ENCODE measurements at places on chromosomes 7 and 10.

DNA sequence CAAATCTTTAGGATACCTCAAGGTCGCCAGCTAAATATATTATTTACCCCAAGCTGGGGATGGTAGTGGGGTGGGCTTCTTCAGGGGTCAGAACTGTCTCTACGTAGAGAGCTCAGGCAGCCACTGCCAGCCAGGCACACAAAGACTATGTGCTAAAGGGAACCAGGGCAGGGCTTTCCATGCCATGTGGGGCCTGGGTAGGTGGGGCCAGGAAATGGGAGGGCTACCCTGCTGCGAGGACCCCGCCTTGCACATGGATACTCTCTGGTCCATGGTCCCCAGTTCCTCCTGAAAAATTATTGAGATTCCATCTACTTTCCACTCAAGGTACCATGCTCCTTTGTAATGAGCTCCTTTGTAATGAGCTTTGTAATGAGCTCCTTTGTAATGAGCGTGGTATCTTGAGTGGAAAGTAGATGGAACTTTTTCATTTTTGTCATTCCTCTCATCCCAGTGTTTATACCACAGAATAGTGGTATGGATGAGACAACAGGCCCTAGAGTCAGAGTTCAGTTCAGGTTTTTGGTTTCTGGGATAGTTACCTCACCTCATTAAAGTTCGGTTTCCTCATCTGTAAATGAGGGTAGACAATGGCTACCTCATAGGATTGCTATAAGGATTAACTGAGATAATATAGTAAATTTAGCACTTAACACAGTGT is 5.8 kb downstream of the SYNPO2L start:
- DNase-seq, result peak; percentile 82

GRCh38 chr7:158377800-158378623 is 209.6 kb downstream of the PTPRN2 start:
- no peak for DNase-seq

GRCh38 chr7:17027143-17027788 is 145.5 kb upstream of the AGR3 start:
- DNase-seq, result no peak

DNA sequence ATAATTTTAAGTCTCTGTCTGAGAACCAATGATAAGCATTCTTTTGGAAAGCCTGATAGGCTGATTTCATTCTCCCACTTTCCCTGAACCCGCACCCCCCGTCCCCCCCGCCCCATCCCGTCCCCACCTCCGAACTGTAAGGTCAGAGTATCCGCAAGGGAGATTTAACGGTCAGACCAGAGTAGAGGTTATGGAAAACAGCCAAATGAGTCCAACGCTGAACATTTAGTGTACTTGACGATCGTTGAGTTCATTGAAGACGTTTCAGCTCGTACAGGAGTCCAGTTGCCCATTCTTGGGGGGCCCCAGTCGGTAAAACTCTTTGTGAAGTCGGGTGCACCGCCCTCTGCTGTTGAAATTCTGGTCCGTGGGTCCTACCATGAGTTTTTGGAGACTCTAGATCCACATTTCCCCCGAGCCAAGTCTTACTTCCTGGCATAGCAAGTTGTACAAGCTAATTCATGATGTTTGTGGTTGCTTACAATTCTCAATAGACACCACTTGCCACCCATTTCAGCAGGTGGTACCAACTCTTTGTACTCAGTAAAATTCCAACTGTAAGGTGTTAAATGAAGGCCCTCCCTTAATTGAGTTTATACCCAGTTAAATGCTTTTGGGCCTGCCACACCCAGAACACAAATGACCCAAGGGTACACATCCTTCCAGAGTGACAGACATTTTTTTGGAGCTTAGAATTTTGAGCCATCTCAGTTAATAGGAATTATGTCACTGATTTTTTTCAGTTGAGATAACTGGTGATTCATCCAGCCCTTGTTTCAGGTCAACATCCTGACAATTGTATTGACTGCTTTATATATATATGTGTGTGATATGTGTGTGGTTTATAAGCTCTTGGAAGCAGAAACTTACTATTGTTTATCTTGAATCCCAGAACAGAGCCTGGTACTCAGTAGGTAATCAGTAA is 1.2 kb downstream of the MARCHF5 start:
- peak; percentile 64 for DNase-seq

DNA sequence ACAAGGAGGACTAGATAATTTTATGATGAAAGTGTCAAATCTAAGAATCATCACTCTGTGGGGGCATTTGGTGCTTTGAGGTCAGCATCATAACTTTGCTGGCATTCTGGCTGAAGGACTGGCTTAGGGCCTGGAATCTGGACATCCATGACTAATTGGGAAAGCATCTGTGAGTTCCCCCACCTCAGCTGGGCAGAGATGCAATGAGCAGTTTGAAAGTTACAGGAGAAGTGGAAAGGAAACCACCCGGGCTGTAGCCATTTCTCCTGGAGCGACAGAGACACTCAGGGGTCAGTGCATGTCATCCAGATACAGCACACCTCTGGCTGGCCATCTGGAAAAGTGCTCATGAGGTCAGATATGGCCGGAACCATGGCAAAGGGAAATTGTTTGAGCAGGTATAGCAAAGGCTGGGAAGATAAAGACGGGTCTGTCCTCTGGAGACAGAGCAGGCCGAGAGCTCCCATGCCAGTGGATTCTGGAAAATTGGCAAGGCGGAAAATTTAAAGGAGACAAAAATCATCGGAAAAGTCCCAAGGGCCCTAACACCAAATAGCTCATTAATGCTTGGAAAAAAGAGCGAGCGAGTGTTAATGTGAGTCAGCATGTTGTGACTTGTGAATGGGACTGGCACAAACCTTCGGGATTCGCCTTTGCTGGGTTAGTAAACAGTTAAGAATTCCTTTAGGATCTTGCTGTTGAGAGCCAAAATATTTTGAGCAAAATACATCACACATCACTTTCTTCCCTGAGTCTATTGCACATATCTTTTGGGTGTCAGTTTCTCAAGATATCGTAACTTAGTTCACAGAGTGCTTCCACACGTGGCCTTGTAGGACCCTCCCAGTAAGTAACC is 188.4 kb upstream of the AGK start:
- DNase-seq, result peak; percentile 79

DNA sequence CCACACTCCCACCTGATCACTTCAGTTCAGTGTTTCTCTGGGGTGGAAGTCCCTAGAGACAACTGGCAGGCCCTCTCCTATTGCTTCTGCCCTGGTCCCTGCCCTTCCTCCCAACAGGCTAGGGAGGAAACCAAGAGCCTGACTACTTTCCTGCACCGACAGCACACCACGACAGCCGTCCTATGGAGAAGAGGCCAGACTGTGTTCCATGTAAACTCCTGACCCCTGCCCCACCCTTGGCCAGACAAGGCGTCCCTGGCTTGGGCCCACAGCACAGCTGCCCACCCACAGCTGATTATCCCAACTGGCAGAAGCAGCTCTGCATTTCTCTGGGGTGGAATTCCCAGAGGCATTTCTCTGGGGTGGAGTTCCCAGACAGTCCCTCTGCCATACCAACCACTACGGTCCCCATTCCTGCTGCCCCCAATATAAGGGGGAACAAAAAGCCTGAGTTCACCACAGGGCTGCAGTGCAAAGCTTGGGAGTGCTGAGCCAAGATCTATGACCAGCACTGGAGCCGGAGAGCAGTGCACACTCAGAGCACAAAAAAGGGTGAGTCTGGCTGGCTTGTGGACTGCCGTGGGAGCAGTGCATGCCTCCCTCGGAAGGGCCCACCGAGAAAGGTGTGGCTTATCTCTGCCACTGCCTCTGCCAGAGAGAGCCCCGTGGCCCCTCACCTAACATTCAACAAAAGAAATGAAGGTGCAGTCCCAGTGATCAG is 193.4 kb downstream of the HPSE2 start:
- no peak for DNase-seq

GRCh38 chr10:80539421-80540031 is 1.8 kb downstream of the SH2D4B start:
- no peak for DNase-seq

DNA sequence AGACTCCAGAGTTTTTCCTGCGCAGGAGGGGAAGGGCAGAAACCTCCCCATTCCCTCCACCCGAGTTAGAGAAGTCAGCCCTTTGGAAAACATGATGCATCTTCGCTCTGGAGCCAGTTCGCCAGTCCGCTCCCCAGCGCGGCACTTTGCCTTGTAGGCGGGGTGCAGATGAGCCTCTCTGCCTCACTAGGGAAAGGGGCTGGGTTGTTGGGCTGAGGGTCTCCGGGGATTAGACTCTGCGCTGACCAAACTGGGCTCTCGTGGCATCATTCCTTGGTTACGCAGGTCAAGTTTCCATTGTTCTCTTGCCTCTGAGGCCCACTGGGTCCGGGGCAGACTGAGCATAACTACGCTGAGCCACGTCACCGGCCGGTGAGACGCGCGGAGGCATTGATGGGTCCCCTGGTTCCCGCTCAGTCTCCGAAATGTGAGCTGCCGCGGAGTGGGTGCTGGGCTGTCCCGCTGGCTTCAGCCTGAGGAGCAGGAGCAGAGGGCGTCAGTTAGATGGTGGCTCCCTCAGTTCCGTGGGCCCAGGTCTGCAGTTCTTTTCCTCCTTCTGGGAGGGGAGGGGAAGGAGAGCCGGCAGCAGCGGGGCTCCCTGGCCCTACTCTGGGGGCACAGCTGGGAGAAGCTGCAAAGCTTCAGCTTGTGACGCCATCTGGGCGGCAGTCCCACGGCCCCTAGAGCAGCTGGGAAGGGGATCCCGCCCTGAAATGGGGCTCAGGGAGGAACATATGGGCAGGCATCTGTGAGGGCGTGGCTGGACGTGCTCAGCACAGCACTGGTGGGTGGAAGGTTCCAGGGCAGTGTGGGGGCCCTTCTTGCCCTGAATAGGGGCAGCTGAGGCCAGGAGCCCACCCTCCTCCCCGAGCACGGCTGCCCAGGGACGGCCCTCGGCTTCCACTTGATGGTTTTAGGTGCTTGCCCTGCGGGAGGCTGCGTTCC is 121.3 kb upstream of the BTBD16 start:
- DNase-seq, result peak; percentile 40

DNA sequence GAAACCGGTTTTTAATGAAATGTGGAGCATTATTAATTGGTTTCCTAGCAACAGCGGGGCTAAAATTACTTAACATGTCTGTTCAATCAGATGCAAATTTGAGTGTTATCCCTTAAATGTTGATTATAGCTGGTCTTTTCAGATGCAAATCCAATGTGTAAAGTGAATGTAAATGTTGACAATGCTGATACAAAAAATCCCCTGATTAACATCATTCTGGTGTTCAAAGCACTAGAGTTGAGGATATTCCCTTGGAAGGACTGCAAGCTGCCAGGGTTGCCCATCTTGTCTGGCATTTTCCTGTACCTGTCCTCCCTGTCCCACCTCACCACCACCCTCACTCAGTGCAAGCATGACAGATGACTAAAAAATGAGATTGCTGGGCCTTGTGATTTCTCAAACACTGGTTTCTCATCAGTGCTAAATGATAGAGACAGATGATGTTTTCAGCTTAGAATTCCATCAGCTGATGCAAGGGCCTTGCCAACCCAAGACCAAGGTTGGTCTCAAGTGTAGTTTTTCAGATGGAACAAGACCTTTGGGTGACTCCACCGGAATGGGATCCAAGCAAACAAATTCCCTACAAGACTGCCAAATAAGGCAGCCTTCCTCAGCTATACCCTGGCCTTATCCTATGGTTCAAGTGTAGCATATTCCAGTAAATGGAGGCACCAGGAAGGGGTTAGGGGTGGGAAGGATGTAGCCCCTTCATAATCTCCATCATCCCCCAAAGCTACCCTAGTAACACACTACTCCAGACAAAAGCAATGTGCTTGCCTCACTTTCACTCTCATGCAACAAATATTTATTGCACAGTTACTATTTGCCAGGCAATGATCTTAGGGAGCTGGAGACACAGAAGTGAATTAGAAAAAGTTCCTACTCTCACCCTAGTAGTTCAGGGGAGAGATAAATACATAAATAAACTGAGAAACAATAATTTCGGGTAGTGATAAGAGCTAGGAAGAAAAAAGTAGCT is 54.9 kb downstream of the JAZF1 start:
- DNase-seq, result peak; percentile 70

GRCh38 chr10:128007056-128007455 is 100.2 kb downstream of the PTPRE start:
- no peak for DNase-seq

GRCh38 chr10:65394502-65395297 is 1531.1 kb upstream of the LRRTM3 start:
- no peak for DNase-seq

GRCh38 chr7:16144361-16144760 is 277.0 kb downstream of the CRPPA start:
- DNase-seq, result no peak

GRCh38 chr7:157875230-157876179 is 538.7 kb downstream of the DNAJB6 start:
- DNase-seq, result no peak

DNA sequence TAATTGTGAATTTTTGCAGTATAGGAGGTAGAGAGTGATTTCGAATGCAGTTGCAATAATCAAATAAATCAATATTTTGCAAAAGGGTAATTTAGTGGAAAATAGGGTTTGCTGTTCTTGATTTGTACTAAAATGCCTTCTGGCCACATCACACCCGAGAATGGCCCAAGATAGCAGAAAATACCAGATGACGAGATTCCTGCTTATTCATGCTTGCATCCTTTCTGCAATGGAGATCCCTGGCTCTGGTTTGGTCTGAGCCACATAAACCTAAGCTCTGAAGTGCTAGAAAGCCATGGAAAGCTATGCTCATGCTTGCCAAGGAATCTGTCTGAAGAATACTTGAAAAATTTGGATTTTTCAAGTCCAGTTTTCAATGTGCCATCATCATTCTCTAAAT is 634.2 kb upstream of the COBL start:
- DNase-seq, result no peak

- no peak for DNase-seq
These were observed 45.4 kb downstream of the MRPS24 start for GRCh38 chr7:43823941-43824340.

- no peak for DNase-seq
These were observed 27.4 kb upstream of the GNAI1 start for GRCh38 chr7:80107278-80107677.

GRCh38 chr10:68151453-68151852 is 42.2 kb downstream of the MYPN start:
- DNase-seq, result no peak

GRCh38 chr7:66379542-66380160 is 174.5 kb downstream of the TPST1 start:
- DNase-seq, result peak; percentile 53

Data from EH (cell line).